Lung microvascular endothelial cell (primary cell): ENCODE measurements at places on chromosomes 2 and 18.

DNA sequence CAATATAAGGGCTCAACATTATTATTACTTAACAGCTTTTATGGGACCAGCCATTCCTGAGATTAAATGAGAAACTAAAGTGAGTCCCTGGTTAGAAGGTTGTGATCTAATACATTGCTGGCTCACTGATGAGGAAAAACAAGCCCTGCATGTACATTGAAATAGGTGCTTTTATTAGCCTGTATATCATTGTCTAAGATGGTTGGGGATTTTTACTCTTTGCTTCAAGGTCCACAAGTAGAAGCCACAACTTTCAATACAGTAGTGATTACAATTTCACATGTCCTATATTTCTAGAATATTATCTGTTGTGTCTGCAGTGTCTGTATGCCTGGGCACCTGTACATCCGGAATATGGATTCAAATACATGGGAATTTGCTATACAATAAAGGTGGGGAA, 104.1 kb upstream of the FZD5 start:
- DNase-seq = no peak

- no peak for DNase-seq
Measured at GRCh38 chr2:85956646-85957039, 67.9 kb upstream of the ST3GAL5 start.

GRCh38 chr2:188391354-188391753, 99.7 kb downstream of the GULP1 start:
- no peak for DNase-seq

- DNase-seq = no peak
Measured at GRCh38 chr2:33644215-33644614, 45.1 kb upstream of the FAM98A start.

DNA sequence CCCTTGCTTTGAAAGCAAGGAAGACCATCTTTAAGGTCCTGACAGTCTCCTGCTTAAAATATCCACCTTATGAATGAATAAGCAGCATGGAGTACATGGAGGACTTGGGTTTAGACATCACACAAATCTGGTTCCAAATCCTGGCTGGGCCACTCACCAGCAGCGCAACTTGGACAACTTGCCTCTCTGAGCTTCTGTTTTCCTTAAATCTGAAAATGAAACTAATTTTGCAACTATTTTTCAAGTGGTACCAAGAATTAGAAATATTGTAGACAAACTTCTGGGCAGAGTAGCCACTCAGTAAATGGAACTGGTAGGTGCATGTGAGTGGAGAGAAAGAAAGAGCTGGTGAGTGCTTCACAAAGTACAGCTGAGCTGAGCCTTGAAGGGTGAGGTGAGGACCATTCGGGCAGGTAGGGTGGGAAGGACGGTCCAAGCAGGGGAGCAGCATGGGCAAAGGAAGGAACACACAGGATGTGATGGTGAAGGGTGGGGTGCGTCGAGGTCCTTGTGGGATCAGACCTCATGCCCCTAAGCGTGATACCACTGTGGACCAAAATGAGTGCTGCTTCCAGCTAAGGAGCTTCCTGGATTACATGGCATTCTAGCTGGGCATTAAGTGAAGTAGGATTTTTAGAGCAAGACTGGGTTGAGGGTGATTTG, 14.4 kb upstream of the TET3 start:
- DNase-seq = no peak

DNA sequence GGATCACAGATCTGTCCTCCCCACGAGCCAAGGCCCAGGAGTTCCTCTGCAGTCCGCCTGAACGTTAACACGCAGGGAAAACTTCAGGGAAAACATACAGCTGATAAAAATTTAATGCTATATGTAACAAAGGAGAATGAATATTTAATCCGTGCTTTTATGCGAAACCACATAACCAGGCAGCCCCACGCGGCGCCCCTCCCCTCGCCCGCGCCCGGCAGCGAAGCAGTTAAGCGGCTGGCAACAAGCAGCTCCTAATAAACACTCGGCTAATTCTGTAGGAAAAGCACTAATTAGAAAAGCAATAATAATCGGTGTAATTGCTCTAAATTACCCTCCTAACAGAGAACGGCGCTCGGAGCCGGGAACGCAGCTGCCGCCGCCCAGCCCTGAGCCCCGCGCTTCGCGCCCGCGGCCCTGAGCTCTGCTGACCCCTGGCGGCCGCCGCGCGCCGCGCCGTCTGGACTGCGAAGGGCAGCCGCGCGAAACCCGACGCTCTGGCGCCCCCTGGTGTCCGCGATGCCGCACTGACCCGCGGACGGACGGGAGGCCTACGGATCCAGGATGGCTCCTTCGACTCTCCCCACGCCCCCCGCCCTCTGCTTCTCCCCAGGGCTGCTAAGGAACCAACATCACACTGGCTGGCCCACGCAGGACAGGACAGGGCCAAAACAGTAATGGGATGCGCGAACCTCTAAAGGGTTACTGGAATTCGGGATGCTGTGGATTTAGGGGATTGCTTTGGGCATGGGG, 181.4 kb downstream of the SMAD2 start:
- DNase-seq = peak; percentile 67

DNA sequence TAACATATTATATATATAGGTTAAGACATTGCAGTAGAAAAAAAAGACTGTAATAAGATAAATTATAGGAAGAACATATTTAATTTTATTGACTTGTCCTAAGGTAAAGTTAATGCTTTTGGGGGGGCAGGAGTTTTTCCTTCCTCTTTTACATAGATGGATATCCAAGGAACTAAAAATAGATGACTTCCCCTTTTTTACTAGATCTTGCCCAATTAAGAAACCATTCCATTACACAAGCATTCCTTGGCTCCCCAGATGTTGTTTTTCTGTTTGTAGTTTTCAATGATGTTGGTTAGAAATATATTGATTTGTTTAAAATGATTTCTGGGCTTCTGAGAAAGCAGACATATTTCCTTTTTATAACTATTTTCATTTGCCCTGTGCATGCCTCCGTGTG, 22.4 kb upstream of the PMAIP1 start:
- no peak for DNase-seq

GRCh38 chr18:55264108-55264507, 304.8 kb upstream of the CCDC68 start:
- DNase-seq = peak; percentile 67
